ENCODE measurements at places on chromosomes 3 and 15.

GRCh38 chr15:59268168-59268851 lies 61.7 kb downstream of the LDHAL6B start:
- no peak for DNase-seq

- DNase-seq = no peak
Measured at GRCh38 chr3:11635680-11636393, 7.9 kb downstream of the VGLL4 start.

GRCh38 chr3:127786353-127787070 lies 35.8 kb downstream of the MGLL start:
- DNase-seq = no peak

GRCh38 chr3:53970661-53971060 lies 79.0 kb upstream of the SELENOK start:
- no peak for DNase-seq

- DNase-seq = no peak
Measured at GRCh38 chr3:94246171-94246570, 183.3 kb downstream of the NSUN3 start.

DNA sequence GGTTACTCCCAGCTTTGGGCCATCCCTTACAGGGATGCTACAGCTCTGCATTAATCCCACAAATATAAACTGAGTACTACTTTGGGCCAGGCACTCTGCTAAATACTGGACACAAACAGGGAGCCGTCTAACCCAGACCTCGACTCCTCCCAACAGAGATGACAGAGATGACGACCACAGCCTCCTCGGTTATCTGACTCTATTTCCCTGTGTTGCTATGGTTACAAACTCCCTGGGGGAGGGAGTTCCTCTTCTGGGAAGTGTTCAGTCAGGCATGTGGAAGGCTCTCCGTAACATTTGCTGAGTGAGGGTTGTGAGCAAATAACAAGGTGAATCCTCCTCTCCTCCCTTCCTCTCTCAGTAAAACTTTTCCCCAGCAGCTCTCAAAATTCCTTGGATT lies 6.7 kb upstream of the CMTM7 start:
- no peak for DNase-seq

DNA sequence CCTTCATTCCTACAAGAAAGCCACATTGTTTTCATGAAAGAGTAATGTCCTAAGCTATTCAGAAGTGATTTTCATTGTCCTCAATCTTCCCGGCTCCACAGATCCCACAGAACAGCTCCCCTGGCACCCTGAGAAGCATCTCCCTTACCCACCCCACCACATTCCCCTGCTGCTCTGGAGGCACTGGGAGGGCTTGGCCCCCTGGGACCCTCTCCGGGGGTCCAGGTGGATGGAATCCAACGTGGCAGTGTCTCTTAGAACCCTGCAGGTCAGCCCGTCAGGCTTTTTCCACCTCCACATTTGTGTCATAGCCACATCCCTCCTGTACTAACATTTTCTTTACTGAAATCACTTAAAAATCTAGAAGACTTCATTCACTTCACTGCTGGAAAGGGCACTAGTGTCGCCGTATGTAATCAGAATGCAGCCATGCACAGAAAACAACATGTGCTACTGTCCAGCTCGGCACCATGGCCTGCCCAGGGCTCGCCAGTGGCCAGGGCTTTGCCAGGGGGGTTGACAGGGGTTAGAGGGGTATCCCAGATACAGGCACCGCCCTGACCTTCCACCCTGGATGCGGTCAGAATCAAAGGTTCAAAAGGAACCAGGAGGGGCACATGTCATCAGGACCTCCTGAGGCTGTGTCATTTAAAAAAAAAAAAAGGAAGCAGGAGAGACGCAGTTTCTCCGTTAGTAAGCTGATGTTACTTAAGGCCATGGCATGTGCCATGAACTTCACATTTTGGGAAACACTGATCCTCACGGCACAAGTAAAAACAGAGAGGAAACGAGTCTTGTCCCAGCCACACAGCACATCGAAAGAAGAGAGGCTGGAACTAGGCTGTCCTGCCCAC lies 106.3 kb downstream of the LSM3 start:
- no peak for DNase-seq

- no peak for DNase-seq
Measured at GRCh38 chr15:38149315-38149714, 103.3 kb upstream of the SPRED1 start.

- DNase-seq = no peak
Measured at GRCh38 chr3:185549651-185550111, 2.7 kb downstream of the LIPH start.

DNA sequence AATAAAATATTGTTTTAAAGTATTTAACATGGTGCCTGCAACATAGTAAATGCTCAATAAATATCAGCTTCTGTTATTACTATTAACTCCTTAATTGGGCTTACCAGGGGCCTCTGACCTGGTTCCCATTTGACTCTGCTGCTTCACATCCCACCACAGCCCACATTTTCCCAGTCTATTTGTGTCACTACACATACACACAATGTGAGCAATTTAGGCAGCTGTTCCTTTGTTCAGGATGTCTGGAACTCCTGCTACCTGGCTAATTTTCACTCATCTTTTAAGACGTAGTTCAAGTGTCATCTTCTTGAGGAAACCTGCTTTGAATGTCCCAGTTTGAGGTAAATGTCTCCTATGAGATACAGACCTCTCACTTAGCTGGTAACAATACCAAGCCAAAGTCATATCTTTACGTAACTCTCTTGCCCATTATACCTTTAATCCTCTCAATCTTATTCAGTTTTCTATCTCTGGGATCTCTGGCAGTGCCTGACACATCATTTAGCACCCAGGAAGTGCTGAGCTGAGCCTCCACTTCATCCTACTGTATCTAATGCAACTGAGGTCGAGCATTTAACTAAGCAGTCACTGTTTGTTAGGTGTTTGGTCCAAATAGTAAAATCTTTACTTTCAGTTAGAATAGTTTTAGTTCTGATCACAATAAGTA lies 4.4 kb downstream of the TGFBR2 start:
- no peak for DNase-seq

DNA sequence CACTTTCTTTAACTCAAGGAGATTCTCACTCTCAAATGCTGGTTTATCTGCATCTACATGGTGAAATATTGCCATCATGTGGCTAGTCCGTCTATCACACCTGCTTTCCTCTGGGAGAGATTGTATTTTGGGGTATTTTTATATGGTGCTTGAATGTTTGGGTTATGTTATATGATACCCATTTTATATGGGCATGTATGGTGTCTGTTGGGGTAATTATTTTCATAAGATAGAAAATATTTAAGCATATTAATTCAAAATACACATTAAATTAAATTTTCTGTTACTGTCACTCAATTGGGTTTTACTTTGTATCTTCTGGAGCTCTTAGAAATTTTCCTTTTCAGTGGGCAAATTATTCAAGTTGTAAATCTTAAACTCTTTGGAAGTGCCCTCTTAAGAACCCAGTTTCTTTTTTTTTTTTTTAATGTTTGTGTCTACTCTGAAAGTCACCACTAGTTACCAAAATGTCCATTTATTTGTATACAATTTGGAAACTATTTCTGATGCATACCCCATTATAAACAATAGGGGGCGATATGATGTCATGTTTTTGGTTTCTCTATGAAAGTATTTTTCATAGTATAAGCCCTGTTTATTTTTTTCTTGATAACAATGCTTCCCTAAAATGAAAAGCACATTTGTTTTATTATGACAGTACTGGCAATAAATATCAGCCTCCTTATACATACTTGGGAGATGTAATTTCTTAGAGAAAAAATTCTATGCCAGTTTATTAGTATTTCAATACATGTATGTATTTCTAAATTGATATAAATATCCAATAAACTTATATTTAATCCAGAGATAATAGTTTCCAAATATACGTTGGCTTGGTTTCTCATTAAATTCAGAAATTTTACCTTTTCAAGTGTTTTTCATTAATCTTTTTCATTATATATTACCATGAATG lies 36.1 kb upstream of the PLSCR5 start:
- peak; percentile 67 for DNase-seq

GRCh38 chr15:33155691-33156420 lies 38.7 kb downstream of the FMN1 start:
- no peak for DNase-seq

DNA sequence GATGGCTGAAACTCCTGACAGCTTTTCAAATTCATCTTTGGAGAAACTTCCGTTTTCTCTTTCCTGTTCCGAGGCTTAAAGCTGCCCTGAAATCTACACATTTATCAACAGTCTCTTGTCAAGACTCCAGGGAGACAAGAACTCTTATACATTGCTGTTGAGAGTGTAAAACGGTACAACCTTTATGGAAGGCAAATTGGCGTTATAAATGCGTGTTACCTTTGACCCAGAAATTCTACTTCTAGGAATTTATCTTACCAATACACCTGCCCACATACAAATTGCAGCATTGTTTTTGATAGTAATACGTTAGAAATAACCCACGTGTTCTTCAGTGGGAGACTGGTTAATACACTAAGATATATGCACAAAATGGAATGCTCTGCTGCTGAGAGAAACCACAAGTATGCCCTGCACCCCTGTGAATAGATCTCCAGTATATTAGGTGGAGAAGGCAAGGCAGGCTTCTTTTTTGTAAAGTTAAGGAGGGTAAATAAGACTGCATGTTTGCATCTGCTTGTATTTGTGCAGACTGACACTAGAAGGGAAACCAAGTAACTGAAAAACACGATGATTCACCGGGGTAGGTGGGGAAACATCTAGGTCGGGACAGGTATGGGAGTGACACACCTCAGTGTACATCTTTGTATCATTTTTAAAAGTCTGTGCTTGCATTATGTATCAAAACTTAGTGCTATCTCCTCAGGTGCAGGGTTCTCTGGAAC lies 97.5 kb downstream of the IGF1R start:
- DNase-seq = no peak
